ENCODE measurements at places on chromosomes 16 and 17.

- no peak for DNase-seq
These were observed 66.6 kb upstream of the ELAC2 start for GRCh38 chr17:13084420-13084819.

DNA sequence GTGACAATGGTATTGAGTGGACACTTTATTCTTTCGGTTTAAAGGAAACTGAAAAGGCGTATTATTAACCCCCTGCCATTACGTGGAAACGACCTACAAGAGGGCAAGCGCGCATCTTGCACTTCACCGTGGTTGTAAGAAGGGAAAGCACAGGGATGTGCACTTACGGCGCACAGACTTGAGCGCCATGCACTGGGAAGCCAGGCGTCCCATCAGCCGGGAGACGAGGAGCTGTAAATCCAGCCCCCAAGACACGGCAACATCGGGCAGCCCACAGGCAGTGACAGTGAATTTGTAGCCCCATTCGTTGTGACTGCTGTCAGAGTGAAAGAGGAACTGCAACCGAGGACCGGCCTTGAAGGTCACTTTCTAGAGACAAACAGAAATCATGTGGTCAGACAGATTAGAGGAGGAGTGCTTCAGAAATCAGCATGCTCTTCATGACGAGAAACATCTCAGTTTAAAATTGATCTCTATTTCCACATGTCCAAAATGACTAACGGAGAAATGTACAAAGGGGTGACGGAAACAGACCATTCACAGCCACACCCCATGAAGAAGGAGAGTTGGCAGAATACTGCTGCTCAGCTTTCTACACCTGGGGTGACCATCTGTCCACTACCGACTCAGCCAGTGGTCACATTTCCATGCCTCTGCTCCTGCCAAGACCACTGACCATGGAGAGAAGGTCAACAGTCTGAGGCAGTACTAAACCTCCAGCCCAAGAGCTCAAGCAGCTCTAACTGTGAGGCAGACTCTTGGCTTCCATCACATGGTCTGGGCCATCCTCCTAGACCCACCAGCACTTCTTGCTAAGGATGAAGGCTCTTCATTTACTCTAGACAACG lies 68.6 kb downstream of the ZZEF1 start:
- no peak for DNase-seq

GRCh38 chr17:63390090-63390489 lies 56.0 kb downstream of the CYB561 start:
- no peak for DNase-seq

DNA sequence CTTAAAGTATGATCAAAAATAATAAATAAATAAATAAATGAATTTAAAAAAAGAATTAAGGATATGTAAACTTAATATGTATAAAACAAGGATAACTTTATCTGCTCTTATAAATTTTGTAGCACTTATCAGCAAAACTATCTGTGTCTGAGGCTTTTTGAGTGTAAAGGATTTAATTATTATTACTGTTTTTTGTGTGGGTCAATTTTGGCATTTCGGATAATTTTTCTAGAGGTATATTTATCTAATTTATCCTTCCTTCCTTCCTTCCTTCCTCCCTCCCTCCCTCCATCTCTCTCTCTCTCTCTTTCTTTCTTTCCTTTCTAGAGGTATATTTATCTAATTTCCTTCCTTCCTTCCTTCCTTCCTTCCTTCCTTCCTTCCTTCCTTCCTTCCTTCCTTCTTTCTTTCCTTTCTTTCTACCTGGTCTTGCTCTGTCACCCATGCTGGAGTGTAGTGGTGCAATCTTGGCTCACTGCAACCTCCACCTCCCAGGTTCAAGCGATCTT lies 120.8 kb downstream of the ABCA8 start:
- no peak for DNase-seq

GRCh38 chr16:50974438-50975036 lies 176.5 kb downstream of the SALL1 start:
- no peak for DNase-seq

GRCh38 chr17:30819971-30820705 lies 4.4 kb downstream of the CRLF3 start:
- no peak for DNase-seq

- no peak for DNase-seq
These were observed 83.3 kb downstream of the C16orf95 start for GRCh38 chr16:87233928-87234327.

- no peak for DNase-seq
These were observed 9.5 kb downstream of the DLX4 start for GRCh38 chr17:49978501-49978900.

GRCh38 chr17:72135546-72136325 lies 14.9 kb downstream of the SOX9 start:
- DNase-seq = no peak

DNA sequence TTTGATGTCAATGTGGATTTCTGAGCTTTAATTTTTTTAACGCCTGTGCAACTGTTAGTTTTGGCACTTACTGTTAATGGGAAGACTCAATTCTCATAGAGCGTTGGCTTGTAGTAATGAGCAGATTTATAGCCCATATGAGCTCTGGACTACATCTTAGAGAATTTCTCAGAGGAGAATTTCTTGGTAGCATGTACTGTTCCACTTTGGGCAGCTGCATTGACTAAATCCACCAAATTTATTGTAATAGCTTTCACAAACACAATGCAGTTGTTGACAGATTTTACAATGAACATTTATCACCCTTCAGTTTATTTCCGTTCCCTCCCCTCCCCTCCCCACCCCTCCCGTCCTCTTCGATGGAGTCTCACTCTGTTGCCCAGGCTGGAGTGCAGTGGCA lies 193.9 kb downstream of the PRKCA start:
- no peak for DNase-seq

DNA sequence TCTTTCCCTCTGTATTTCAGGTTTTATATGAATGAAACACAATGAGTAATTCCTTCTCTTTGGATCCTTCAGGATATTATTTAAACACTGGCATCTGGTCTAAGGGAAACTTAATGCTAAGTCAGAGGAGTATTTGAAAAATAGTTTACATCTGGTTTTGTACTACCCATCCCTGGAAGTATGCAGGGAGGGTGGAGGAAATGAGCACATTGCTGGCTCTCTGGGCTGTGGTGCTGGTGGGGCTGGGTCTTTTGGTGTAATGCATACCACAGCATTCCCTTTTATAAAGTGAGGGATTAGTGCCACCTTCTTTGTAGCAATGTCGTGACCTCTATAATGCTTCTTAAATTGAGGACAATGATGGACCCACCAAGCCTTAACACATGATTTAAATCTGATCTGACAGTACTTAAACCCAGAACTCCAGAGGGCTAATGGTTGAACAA lies 105.5 kb upstream of the AXIN2 start:
- DNase-seq = no peak

- no peak for DNase-seq
These were observed 39.7 kb upstream of the TBC1D3K start for GRCh38 chr17:37884516-37884915.

DNA sequence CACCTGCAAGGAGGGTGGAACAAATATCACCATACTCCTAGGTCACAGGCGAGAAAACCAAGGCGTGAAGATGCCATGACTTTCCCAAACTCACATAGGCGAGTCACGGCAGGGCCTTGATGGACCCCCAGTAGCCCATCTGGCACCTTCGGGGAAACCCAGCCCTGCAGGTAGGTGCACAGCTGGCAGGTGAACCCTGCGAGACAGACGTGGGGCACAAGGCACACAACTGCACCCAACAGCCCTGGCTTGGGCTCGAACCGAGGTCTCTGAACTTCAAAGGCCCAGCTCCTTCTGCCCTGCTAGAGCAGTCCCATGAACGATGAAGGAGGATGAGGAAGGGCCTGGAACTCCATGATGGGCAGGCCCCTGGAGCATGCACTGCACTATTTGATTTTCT lies 77.6 kb upstream of the DNAJA2 start:
- DNase-seq = no peak

GRCh38 chr16:29876594-29877249 lies 13.7 kb upstream of the CDIPT start:
- no peak for DNase-seq

- no peak for DNase-seq
These were observed 313.5 kb downstream of the PHKB start for GRCh38 chr16:47774661-47775060.

- DNase-seq = no peak
These were observed 33.3 kb upstream of the DYNLRB2 start for GRCh38 chr16:80507538-80507937.

GRCh38 chr16:79677799-79678530 lies 77.4 kb upstream of the MAF start:
- DNase-seq = no peak

GRCh38 chr16:85445064-85445778 lies 167.9 kb upstream of the GSE1 start:
- no peak for DNase-seq

GRCh38 chr17:46191322-46192188 lies 1.7 kb downstream of the KANSL1 start:
- no peak for DNase-seq

GRCh38 chr16:64425381-64425780 lies 696.5 kb downstream of the CDH11 start:
- no peak for DNase-seq

DNA sequence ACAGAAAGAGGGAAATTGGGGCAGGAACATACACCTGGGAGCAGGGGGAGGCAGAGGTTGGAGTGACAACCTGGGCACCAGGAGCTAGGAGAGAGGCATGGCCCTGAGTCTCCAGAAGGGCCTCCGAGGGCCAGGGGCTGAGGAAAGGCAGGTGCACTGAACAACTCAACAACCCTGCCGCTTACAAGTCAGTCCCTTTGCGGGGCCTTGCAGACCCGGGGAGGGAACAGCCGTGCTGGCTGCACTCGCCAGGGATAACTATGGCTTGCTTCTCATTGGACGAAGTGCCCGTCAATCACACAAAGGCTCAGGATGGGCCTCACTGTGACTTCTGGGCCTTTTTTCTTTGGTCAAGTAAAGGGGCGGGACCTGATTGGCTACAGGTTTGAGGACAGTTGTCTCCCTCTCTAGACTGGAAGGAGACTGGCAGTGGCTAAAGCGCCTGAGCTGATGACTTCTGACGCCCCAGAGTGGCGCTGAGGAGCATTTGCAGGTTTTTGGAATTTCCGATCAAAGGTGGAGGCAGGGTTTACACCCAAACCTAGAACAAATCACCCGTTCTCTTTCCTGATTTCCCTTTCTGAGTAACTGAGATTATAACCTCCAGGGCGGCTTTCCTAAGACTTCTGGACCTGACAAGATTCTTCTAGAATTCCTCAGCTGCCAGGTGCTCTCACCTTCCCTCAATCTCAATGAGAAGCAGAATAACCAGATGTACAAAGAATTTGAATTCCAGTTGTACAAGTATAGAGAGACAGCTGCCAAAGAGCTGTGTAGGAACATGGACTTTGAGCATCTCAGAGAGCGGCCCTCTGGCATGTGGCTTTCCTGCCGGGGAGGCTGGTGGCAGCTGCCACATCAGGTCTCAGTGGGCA lies 27.6 kb upstream of the ST6GALNAC2 start:
- DNase-seq = no peak

GRCh38 chr16:67235816-67236562 lies 9.1 kb downstream of the TMEM208 start:
- no peak for DNase-seq

GRCh38 chr17:41127371-41127770 lies 3.4 kb upstream of the KRTAP4-12 start:
- no peak for DNase-seq

GRCh38 chr17:81000334-81000630 lies 8.6 kb downstream of the CHMP6 start:
- DNase-seq = no peak

DNA sequence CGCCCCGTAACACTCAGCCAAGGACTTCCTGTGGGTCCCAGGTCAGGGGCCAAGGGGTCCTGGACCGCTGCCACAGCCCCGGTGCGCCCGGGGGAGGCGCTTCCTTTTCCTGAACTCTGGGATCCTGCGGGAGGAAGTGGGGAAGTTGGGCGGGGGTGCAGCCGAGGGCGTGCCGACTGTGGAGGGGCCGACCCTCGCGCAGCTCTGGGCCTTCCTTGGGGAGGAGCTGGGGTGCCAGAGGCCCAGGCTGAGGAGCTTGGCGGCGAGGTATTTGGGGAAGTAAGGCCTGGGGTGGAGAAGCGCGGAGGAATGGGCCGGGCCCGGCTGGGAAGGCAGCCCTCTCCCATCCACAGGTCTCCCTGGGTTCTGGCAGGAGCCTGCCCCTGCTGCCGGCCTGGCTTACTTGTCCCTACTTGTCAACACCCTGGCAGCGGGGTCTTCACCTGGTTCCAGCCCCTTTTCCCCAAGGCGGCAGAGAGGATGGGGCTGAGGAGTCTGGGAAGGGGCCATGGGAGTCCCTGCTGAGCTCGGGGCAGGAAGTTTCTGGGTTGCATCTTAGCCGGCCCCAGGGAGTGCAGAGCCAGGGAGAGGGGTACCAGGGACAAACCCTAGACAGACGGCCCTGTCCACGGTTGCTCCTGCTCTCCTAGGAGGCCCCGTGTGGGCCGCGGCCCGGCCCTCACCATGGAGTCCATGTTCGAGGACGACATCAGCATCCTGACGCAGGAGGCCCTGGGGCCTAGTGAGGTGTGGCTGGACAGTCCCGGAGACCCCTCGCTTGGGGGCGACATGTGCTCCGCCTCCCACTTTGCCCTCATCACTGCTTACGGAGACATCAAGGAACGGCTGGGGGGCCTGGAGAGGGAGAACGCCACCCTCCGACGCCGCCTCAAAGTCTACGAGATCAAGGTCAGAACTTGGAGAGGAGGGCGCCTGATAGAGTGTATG lies 1.7 kb downstream of the TBKBP1 start:
- DNase-seq = peak; percentile 7

DNA sequence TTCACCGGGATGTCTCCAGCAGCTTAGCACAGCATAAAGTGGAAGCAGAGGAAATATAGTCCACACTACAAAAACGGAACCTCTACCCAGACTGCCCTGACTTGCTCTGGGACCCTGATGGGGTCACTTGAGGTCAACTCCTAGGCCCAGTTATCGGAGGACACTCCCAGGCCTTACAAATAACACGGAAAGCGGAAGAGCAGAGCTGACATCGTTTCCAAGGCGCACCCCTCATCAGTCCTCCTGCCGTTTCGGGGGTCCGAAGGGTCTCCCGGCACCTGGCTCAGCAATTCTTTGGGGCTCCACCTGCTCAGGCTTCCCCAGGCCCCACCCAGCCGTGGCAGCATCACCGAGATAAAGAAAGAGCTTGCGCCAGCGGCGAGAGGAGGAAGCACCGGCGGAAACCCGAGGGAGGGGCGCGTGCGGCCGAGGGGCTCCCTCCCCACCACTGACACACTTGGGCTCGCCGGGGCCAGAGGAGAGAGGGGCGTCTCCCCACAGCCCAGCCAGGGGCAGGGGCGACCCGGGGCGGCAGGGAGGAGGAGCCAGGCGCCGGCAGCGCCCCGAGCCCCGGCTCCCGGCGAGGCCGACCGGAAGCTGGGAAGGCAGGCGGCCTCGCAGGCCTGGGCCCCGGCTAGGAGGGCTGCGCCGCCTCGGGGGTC lies 727 bp downstream of the CORO7 start:
- no peak for DNase-seq

- DNase-seq = no peak
These were observed 91.7 kb downstream of the PCTP start for GRCh38 chr17:55842405-55843158.

DNA sequence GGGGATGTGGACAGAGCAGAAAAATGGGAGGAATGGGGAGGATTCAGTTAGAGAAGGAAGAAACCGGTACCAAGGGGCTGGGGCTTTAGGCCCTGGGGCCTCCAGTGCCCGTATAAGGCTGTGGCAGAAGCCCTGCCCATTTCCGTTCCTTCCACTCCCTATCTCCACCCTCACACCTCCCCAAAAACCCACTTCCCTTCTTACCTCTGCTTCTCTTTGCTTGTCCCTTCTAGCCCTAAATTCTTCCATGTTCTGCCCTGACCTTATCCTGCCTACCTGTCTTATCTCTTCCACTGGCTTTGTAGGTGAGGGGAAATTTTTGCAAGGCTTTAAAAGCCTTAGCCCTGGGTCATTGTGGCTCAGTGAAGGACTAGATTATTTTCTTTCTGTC lies 4.1 kb downstream of the RNF167 start:
- no peak for DNase-seq

- DNase-seq = no peak
These were observed 87.8 kb upstream of the NOL11 start for GRCh38 chr17:67629971-67630320.

All from D721Med (cell line).